Naive B cell (primary cell): ENCODE measurements at places on chromosomes 7 and 10. TPM values are rescaled to one million over a fixed set of nuclear protein-coding genes. Genes with fewer than 3 reads are reported as not detected.

KMT2E gene
- 217 TPM for polyA plus RNA-seq

GRCh38 chr7:8442814-8443304 lies 9.4 kb downstream of the NXPH1 start:
- peaks cover 80% of the 10 kb centered on the region for H3K27me3 ChIP-seq
- peaks cover 12% of the 10 kb centered on the region for H3K4me1 ChIP-seq
- DNase-seq: peak; percentile 17
- peaks cover 9% of the 10 kb centered on the region for H3K36me3 ChIP-seq
- H3K27ac ChIP-seq: peak overlapping the region; percentile 92

GRCh38 chr10:114957122-114957521 lies 19.1 kb downstream of the TRUB1 start:
- H3K4me3 ChIP-seq: no peak overlapping the region
- peaks cover under 1% of the 10 kb centered on the region for H3K36me3 ChIP-seq
- DNase-seq: no peak
- H3K27me3 ChIP-seq: no peaks in the 10 kb centered on the region

GRCh38 chr10:124676416-124677062 lies 67.6 kb downstream of the FAM53B start:
- H3K27ac ChIP-seq: peak overlapping the region; percentile 92
- peaks cover 15% of the 10 kb centered on the region for H3K36me3 ChIP-seq
- no peak for DNase-seq
- no peaks in the 10 kb centered on the region for H3K27me3 ChIP-seq
- H3K4me3 ChIP-seq: no peak overlapping the region
- peaks cover 95% of the 10 kb centered on the region for H3K4me1 ChIP-seq

GRCh38 chr7:48182718-48183369 lies 11.6 kb downstream of the ABCA13 start:
- no peak overlapping the region for H3K27ac ChIP-seq
- H3K4me1 ChIP-seq: no peaks in the 10 kb centered on the region
- no peaks in the 10 kb centered on the region for H3K36me3 ChIP-seq
- no peak for DNase-seq

UNCX gene
- polyA plus RNA-seq: not detected

GRCh38 chr10:129056734-129057689 lies 410.0 kb upstream of the MGMT start:
- H3K27ac ChIP-seq: no peak overlapping the region
- no peak overlapping the region for H3K4me3 ChIP-seq
- no peaks in the 10 kb centered on the region for H3K27me3 ChIP-seq
- no peaks in the 10 kb centered on the region for H3K36me3 ChIP-seq
- H3K4me1 ChIP-seq: peaks cover 15% of the 10 kb centered on the region

- DNase-seq: no peak
- no peak overlapping the region for H3K27ac ChIP-seq
- H3K4me1 ChIP-seq: no peaks in the 10 kb centered on the region
- no peak overlapping the region for H3K4me3 ChIP-seq
- H3K27me3 ChIP-seq: peaks cover 7% of the 10 kb centered on the region
Observed at GRCh38 chr7:86942995-86943394, 116.5 kb downstream of the ELAPOR2 start.

DNA sequence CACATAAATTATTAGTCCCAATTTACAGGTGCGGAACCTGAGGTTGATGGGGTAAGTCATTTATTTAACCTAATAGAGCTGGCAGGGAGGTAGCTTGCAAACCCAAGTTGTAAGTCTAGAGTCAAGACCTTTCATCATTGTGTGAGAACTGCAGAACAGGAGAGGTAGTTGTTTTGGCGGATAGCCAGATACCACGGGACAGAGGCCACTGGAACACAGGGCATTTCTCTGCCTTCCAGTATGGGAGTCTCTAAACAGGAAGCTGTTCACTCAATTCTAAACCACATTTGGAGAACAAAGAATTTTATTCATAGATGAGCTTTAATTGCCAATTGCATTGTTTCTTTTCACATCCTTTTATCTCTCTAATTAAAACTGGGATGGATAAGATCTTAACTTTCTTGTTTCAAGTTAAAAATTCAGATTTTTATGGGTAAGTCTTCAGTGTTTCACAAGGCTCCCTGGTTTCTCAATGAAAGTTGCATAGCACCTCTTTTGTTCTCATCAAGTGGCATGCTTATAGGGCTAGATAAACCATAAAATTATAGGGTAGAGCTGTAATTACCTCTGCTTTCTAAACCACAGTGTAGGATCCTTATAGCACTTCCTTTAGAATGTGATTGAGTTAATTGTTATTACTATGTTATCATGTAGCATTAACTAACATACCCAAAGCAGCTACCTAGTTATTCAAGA lies 489.0 kb downstream of the GATA3 start:
- H3K36me3 ChIP-seq: no peaks in the 10 kb centered on the region
- H3K4me3 ChIP-seq: no peak overlapping the region
- no peaks in the 10 kb centered on the region for H3K27me3 ChIP-seq
- H3K4me1 ChIP-seq: no peaks in the 10 kb centered on the region
- H3K27ac ChIP-seq: no peak overlapping the region

SPDYE16 gene
- polyA plus RNA-seq: not detected

DNA sequence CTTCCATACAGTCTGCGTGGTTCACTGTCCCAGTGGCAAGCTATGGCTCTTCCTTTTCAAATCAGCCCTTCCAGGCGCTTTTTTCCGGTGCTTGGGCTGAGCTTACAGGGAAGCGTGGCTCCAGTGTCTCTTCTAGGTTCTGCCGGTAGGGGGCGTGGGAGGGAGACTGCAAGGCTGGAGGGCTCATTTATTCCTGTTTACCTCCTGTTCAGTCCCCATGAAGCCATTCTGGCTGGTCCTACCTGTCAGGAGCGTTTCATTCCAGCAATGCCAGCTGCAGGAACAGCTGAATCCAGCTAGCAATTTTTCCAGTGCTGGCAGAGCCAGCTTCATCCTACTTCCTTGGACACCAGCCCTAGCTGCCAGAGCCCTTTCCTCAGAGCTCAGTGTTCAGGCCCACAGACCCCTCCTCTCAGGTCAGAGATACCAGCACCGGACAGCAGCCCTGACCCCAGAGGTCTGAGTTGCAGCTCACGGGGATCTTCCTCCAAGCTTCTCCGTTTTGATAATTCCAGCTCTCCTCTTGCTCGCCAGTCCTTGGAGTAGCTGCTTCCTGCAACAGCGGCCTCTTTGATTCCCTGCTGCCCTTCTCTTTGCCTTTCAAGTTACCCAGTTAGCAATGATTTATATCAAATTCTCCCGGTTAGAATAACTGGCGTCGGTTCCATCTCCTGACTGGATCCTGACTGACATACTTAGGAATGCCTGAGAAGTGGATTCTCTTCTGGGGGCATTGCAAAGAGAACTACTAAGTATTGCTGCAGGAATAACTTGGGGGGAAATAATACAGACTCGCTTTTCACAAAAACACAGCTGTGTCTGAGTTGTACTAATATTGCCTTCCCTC lies 129.8 kb downstream of the FRMD4A start:
- H3K36me3 ChIP-seq: no peaks in the 10 kb centered on the region
- H3K27ac ChIP-seq: no peak overlapping the region
- no peaks in the 10 kb centered on the region for H3K4me1 ChIP-seq
- peaks cover 61% of the 10 kb centered on the region for H3K27me3 ChIP-seq
- H3K4me3 ChIP-seq: no peak overlapping the region

- peaks cover 22% of the 10 kb centered on the region for H3K36me3 ChIP-seq
- DNase-seq: no peak
- H3K27ac ChIP-seq: no peak overlapping the region
- no peaks in the 10 kb centered on the region for H3K27me3 ChIP-seq
Observed at GRCh38 chr10:805620-806305, 116.3 kb upstream of the DIP2C start.

- H3K4me3 ChIP-seq: no peak overlapping the region
- H3K27ac ChIP-seq: no peak overlapping the region
- no peaks in the 10 kb centered on the region for H3K36me3 ChIP-seq
- peaks cover 15% of the 10 kb centered on the region for H3K27me3 ChIP-seq
Observed at GRCh38 chr10:129334266-129334665, 132.8 kb upstream of the MGMT start.

DNA sequence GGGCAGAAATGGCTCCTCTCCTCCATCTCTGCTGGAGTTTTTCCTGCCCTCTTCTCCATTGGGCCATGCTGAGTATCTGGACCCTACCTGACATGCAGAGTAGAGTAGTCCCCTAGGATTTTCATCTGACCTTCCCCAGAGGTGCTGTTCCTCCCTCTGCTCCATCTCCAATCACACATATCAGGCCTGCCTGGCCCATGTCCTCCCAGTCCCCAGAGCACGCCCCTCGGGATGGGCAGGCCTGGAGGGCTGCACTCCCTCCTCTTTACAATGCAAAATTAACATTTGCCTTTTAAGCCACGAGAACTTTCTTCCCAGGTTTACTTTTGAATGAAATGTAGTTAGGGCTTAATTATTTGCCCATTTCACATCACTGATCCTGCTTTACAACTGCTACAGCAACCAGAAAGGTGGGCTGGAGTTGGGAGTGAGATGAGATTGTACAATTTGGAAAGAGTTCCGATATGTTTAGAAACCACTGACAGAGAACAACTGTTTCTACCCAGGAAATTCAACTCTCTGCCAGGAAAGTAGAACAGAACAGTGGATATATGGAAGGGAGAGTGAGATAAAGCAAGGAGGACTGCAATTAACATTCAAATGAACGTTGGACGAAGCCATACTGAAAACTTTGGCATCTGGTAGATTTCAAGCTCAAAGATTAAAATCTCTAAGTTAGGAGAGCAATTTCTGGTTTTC lies 184.0 kb upstream of the HABP2 start:
- no peaks in the 10 kb centered on the region for H3K4me1 ChIP-seq
- no peaks in the 10 kb centered on the region for H3K27me3 ChIP-seq
- H3K27ac ChIP-seq: no peak overlapping the region
- H3K4me3 ChIP-seq: no peak overlapping the region
- H3K36me3 ChIP-seq: no peaks in the 10 kb centered on the region

LIPF gene
- not detected for polyA plus RNA-seq

SPDYE1 gene
- not detected for polyA plus RNA-seq

DNA sequence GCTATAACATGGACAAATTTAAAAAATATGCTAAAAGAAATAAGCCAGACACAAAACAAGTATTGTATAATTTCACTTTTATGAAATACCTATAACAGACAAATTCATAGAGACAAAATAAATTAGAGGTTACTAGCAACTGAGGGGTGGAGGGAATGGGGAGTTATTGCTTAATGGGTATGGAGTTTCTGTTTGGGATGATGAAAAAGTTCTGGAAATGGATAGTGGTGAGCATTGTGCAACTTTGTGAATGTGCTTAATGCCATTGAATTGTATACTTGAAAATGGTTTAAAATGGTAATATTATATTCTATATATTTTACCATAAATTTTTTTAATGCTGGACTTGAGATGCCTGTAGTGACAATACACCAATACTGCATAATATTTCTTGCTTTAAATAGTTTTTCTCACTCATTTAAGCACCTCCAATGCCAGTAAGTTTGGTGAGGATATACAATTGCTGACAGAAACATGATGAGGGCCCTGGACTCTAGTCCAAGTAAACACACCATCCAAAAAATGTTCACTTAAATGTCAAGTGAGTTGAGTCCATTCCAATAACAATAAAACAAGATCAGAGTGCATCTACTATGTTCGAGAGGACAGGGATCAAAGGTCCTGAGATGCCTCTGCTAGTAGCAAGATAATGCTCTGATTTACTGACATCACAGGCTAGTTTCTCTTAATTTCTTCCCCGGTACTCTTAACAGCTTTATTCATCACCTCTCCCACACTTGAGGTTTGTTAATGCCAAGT lies 71.9 kb downstream of the NT5C2 start:
- H3K36me3 ChIP-seq: no peaks in the 10 kb centered on the region
- no peak overlapping the region for H3K27ac ChIP-seq
- DNase-seq: no peak
- no peak overlapping the region for H3K4me3 ChIP-seq

PAX2 gene
- not detected for polyA plus RNA-seq

GRCh38 chr10:4059471-4060138 lies 274.6 kb upstream of the KLF6 start:
- H3K27ac ChIP-seq: peak overlapping the region; percentile 55
- DNase-seq: peak; percentile 32
- H3K27me3 ChIP-seq: no peaks in the 10 kb centered on the region
- no peak overlapping the region for H3K4me3 ChIP-seq
- H3K36me3 ChIP-seq: no peaks in the 10 kb centered on the region

GRCh38 chr10:44864051-44864450 lies 47.1 kb upstream of the TMEM72 start:
- H3K36me3 ChIP-seq: no peaks in the 10 kb centered on the region
- H3K27ac ChIP-seq: no peak overlapping the region
- peak; percentile 15 for DNase-seq

GRCh38 chr10:60722623-60723022 lies 55.7 kb upstream of the CDK1 start:
- no peak for DNase-seq
- H3K4me3 ChIP-seq: no peak overlapping the region
- peaks cover 8% of the 10 kb centered on the region for H3K27me3 ChIP-seq

HOXA4 gene
- polyA plus RNA-seq: not detected

TMEM229A gene
- not detected for polyA plus RNA-seq

DNA sequence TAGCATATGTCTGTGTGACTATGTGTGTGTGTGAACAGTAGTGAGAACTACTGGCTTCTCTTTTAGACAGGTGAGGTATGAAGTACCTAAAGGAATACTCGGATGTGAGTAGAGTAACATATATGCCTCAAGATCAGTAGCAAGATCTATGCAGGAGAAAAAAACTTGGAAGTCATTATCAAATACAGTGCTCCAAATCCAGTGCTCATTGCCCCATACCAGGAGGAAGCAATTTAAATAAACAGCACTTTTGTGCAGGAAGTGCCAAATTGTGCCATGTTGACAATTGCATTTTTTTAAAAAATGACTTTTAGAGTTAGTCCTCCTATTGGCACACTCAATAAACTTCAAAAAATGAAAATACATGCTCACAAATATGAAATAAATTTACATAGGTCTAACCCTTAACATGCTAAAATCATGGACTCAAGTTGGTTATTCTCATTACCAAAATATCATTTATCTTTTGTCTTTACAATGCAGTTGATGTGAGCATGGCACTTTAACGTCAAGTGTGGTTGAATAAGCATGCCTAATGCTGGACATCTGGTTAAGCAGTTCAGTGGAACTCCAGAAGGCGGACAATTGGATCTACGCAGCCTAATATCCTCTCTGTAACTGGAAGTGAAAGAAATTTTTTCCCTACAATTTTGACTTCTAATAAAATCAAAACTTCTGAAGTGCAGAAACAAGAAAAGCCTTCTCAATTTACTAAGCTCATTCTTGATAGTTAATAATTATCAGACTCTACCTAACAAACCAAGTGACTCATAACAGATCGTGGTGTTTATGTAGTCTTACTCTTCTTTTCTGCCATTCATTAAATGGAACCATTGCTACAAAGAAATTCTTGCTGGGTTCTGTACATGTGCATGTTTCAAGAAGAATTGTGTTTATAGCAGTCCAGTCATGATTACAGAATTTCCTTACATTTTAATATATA lies 195.2 kb downstream of the MDFIC start:
- DNase-seq: no peak
- no peak overlapping the region for H3K4me3 ChIP-seq
- H3K4me1 ChIP-seq: no peaks in the 10 kb centered on the region
- H3K36me3 ChIP-seq: no peaks in the 10 kb centered on the region

GRCh38 chr7:57646901-57647246 lies 196.9 kb downstream of the ZNF716 start:
- no peaks in the 10 kb centered on the region for H3K4me1 ChIP-seq
- no peaks in the 10 kb centered on the region for H3K27me3 ChIP-seq
- no peaks in the 10 kb centered on the region for H3K36me3 ChIP-seq
- H3K4me3 ChIP-seq: no peak overlapping the region
